ENCODE measurements at places on chromosomes 16 and 17.

- H3K4me3 ChIP-seq: no peak overlapping the region
- H3K27me3 ChIP-seq: peaks cover 6% of the 10 kb centered on the region
- no peak for DNase-seq
- H3K4me1 ChIP-seq: peaks cover 8% of the 10 kb centered on the region
- H3K27ac ChIP-seq: no peak overlapping the region
- H3K36me3 ChIP-seq: no peaks in the 10 kb centered on the region
Observed at GRCh38 chr17:39867084-39867879, 720 bp upstream of the ZPBP2 start.

GRCh38 chr17:44310609-44311376 is 2.4 kb downstream of the RUNDC3A start:
- no peaks in the 10 kb centered on the region for H3K36me3 ChIP-seq
- peaks cover 28% of the 10 kb centered on the region for H3K4me1 ChIP-seq
- DNase-seq: no peak
- H3K4me3 ChIP-seq: no peak overlapping the region
- H3K27me3 ChIP-seq: peaks cover 6% of the 10 kb centered on the region
- H3K27ac ChIP-seq: no peak overlapping the region

- H3K27ac ChIP-seq: no peak overlapping the region
- H3K4me1 ChIP-seq: peaks cover 9% of the 10 kb centered on the region
- no peak for DNase-seq
- H3K36me3 ChIP-seq: no peaks in the 10 kb centered on the region
Observed at GRCh38 chr16:77324729-77325128, 110.1 kb downstream of the ADAMTS18 start.

DNA sequence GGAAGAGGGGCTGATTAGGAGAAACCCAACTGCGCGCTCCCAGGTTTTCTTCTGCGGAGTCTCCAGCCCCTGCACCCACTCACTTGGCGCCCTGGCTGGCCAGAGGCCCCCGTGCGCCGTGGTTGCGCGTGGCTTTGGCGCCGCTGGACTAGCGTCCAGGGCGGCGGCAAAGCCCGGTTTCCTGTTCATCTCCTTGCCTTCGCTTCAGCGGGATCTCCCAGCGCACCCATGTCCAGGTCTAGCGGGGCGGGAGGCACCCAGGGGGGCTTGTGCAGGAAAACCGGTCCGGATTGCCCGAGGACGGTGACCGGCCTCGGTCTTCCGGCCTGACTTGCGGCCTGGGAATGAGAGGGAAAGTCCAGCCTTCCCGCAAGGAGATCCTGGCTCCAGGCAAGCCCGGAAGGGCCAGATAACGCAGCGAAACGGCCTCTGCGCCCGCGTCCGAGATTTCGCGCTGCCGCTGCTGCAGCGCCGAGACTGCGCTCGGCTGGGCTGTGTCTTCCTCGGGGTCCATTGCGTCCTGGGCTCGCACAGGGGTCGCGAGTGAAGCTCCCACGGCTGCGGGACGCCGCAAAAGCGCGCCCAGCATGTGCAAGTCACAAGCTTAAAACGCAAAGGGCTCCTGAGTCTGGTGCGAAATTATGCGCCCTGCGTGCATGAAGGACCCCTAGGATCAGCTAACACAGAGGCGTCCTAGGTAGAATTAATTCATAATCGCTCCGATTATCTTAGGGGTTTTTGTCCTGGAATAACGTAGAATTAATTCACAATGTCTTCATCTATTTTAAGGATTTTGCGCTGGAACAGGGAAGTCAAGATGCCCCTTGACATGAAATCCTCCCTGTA is 5.7 kb downstream of the FOXF1 start:
- H3K4me1 ChIP-seq: peaks cover 44% of the 10 kb centered on the region
- H3K36me3 ChIP-seq: peaks cover 7% of the 10 kb centered on the region
- no peaks in the 10 kb centered on the region for H3K27me3 ChIP-seq
- peak overlapping the region; percentile 22 for H3K27ac ChIP-seq
- DNase-seq: no peak

- H3K36me3 ChIP-seq: no peaks in the 10 kb centered on the region
- no peaks in the 10 kb centered on the region for H3K4me1 ChIP-seq
- no peaks in the 10 kb centered on the region for H3K27me3 ChIP-seq
- DNase-seq: no peak
- no peak overlapping the region for H3K4me3 ChIP-seq
Observed at GRCh38 chr17:70317421-70317820, 148.1 kb downstream of the KCNJ2 start.

DNA sequence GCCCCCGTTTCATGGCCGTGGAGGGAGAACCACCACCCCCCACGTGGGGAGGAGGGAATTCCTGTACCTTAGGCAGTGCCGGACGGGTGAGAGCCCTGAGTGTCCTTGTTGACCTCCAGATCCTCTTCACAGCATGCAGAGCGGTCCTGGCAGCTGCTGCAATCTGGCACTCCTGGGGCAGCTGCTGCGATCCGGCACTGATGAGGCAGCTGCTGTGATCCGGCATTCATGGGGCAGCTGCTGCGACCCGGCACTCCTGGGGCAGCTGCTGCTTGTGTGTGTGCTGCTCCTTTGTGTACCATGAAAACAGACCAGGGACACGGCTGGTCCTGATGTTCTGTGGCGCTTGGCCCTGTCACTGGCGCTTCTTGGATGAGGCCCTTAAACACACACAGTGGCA is 12.8 kb downstream of the ZNF778 start:
- no peak overlapping the region for H3K27ac ChIP-seq
- H3K27me3 ChIP-seq: no peaks in the 10 kb centered on the region
- no peaks in the 10 kb centered on the region for H3K4me1 ChIP-seq
- peaks cover 59% of the 10 kb centered on the region for H3K36me3 ChIP-seq
- DNase-seq: no peak
- no peak overlapping the region for H3K4me3 ChIP-seq

DNA sequence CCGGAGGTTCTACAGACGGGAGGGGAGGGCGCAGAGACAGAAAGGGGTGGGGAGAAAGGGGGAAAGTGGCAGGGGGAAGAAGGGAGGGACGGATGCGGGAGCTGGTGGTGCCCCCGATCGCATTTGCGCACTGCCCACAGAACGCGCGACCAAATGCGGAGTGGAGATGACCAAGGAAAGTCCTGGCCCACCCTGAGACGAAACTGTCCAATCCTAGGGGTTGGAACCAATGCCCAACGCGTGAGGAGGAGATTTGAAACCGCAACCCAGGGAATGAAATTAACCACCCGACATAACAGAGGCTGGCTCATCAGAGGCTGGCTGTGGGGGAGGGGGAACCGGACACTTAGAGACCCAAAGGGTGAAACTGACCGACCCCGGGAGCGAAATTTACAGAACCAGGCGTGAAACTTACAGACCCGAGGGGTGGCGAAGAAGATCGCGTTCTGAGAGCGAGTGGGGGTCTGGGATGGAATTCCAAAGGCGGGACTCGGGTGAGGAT is 1.4 kb downstream of the HES7 start:
- no peaks in the 10 kb centered on the region for H3K36me3 ChIP-seq
- H3K4me1 ChIP-seq: peaks cover 76% of the 10 kb centered on the region
- DNase-seq: no peak
- H3K27me3 ChIP-seq: no peaks in the 10 kb centered on the region
- H3K27ac ChIP-seq: peak overlapping the region; percentile 98

GRCh38 chr17:8708025-8708461 is 36.6 kb downstream of the CCDC42 start:
- no peaks in the 10 kb centered on the region for H3K36me3 ChIP-seq
- no peak overlapping the region for H3K27ac ChIP-seq
- H3K4me3 ChIP-seq: no peak overlapping the region
- H3K4me1 ChIP-seq: no peaks in the 10 kb centered on the region
- H3K27me3 ChIP-seq: no peaks in the 10 kb centered on the region

- H3K27ac ChIP-seq: no peak overlapping the region
- peaks cover 38% of the 10 kb centered on the region for H3K4me1 ChIP-seq
- DNase-seq: no peak
- H3K36me3 ChIP-seq: no peaks in the 10 kb centered on the region
- peaks cover 39% of the 10 kb centered on the region for H3K27me3 ChIP-seq
Observed at GRCh38 chr17:79808763-79809529, 12.1 kb upstream of the CBX8 start.

DNA sequence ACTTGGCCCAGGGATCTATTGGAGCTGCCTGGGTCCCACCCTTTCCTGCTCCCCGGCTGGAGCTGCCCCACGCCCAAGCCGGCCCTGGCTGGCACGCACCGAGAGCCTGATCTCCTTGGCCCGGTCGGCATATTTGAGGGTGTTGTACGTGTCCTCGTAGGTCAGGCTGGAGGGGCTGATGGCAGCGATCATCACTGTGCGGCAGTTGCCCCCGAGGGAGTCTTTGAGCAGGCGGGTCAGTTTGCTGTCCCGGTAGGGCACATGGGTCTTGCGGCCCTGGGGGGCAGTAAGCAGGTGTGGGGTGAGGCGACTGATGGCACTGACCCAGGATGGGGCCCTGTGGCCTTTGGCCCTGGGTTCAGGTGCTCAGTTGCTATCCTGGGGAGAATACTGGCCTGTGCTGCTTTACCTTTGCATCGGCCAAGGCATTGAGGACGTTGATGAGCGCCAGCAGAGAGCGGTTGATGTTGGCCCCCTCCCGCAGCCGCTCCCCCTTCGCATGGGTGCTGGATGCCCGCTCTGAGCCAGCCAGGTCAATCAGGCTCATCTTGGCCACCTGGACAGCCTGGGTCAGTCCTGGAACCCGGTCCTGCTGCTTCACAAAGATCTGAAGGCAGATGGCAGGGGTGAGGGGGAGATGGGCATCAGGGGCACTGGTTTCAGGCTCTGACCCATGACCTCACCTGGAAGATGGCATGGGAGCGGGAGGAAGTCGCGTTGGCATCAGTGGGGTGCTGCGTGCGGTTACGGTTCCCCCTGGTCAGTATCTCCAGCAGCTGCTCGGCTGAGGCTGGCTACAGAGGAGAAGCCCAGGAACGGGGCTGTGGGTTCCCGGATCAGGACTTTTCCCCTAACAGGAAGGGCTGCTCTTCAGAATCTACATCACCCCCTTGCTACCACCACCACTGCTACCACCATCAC is 13.5 kb downstream of the KIF18B start:
- no peaks in the 10 kb centered on the region for H3K4me1 ChIP-seq
- no peak for DNase-seq
- no peaks in the 10 kb centered on the region for H3K36me3 ChIP-seq
- H3K27me3 ChIP-seq: no peaks in the 10 kb centered on the region
- no peak overlapping the region for H3K27ac ChIP-seq
